T-cell (primary cell): ENCODE measurements at places on chromosomes 3 and 15.
A peak's percentile ranks its signal among the peaks of the same experiment; 100 is the strongest.

GRCh38 chr15:50358845-50359244 is 3.8 kb upstream of the GABPB1 start:
- H3K27me3 ChIP-seq: no peaks in the 10 kb centered on the region
- peaks cover 5% of the 10 kb centered on the region for H3K36me3 ChIP-seq
- DNase-seq: no peak
- H3K4me1 ChIP-seq: peaks cover 14% of the 10 kb centered on the region
- H3K27ac ChIP-seq: no peak overlapping the region

GRCh38 chr15:66237513-66238235 is 15.9 kb downstream of the MEGF11 start:
- no peak overlapping the region for H3K27ac ChIP-seq
- no peak for DNase-seq
- H3K4me3 ChIP-seq: no peak overlapping the region
- no peaks in the 10 kb centered on the region for H3K4me1 ChIP-seq

DNA sequence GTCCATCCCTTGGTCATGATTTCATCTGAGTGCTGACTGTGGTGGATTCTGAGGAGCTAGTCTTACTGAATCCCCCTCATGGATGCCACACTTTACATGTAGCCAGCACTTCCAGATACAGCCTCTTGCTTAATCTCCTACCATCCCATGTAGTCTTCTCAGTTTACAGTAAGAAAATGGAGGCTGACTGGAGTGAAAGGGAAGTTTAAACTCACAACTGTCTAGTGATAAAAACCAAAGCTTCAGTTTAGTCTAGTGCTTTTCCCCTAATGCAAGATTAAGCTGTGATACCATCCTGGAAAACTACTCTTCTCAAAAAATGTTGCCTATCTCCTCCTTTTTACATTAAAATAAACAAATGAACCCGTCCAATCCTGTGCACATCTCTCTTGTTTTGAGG is 146.8 kb upstream of the HES1 start:
- H3K27me3 ChIP-seq: peaks cover 8% of the 10 kb centered on the region
- no peak overlapping the region for H3K27ac ChIP-seq
- no peaks in the 10 kb centered on the region for H3K36me3 ChIP-seq
- peaks cover 2% of the 10 kb centered on the region for H3K4me1 ChIP-seq

DNA sequence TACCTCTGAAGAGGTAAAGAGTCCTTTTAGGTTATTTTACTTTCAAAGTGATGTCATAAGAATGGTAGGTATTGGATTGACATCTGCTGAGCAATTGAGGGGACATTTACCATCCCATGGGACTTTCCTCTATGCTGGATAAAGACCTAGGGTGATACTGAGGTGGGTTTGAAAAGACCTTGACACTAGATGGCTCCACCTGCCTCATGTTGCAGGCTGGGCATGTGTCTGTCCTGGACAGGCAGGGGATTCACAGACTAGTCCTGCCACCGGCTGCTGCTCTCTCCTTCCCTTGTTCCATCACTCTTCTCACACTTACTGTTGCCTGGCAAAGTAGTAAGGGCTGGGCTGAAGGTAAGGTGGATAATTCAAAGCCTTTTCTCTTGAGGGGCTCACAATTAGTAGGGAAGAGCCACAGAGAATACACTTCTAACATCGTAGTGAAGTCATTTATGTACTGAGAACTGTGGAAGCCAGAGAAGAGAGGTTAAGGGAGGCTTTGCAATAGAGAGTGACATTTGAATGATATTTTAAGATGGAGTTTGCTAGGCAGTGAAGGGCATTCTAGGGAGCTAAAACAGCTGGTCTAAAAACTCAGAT is 27.7 kb downstream of the TRAK1 start:
- no peak for DNase-seq
- H3K4me1 ChIP-seq: no peaks in the 10 kb centered on the region
- no peaks in the 10 kb centered on the region for H3K27me3 ChIP-seq

GRCh38 chr15:94793207-94793606 is 561.8 kb downstream of the MCTP2 start:
- no peaks in the 10 kb centered on the region for H3K4me1 ChIP-seq
- no peaks in the 10 kb centered on the region for H3K36me3 ChIP-seq
- no peaks in the 10 kb centered on the region for H3K27me3 ChIP-seq
- H3K27ac ChIP-seq: no peak overlapping the region

- H3K36me3 ChIP-seq: no peaks in the 10 kb centered on the region
- no peaks in the 10 kb centered on the region for H3K27me3 ChIP-seq
- DNase-seq: peak; percentile 21
These were observed 25.8 kb upstream of the RPL39L start for GRCh38 chr3:187165144-187165543.

- H3K27ac ChIP-seq: no peak overlapping the region
- no peaks in the 10 kb centered on the region for H3K27me3 ChIP-seq
- no peaks in the 10 kb centered on the region for H3K36me3 ChIP-seq
- no peak overlapping the region for H3K4me3 ChIP-seq
- no peak for DNase-seq
These were observed 9.2 kb downstream of the ALPK3 start for GRCh38 chr15:84826369-84826823.

DNA sequence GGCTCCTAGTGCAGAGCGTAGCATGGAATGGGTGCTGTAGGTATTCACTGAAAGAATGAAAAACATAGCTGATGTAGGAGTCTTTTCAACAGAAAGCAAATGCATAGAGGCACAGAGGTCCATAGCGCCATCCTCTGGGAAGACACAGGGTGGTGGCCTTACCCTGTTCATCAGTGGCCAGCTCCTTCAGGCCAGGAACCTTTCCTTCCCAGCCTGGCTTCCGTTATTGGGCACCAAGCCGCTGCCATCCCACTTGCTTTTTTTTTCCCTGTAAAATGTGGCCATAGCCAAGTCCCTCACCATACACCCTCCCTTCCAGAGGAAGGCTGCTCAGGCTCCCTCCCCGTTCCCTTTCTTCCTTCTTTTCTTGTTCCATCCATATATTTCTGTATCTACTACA is 118.1 kb downstream of the ZNF621 start:
- no peak overlapping the region for H3K4me3 ChIP-seq
- H3K27me3 ChIP-seq: peaks cover 3% of the 10 kb centered on the region
- H3K4me1 ChIP-seq: no peaks in the 10 kb centered on the region
- H3K36me3 ChIP-seq: no peaks in the 10 kb centered on the region

DNA sequence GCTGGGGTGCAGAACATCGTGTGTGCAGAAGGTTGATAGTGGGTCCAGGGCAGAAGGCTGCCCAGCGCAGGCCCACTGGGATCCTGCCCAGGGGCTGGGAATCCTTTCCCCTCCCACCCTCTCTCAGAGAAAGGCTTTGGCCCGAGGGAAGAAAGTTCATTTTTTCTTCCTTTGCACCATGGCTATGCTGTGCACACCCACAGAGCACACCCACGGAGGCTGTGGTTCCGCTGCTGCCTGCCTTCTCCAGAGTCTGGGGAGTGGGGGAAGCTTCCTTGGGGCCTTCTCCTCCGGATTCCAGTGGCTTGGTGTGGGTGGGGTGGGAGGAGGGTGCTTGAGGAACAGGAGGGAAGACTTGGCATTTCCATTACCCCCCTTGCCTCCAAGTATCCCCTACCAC is 7.0 kb upstream of the PRKCD start:
- H3K4me1 ChIP-seq: no peaks in the 10 kb centered on the region
- no peaks in the 10 kb centered on the region for H3K27me3 ChIP-seq
- no peak for DNase-seq

DNA sequence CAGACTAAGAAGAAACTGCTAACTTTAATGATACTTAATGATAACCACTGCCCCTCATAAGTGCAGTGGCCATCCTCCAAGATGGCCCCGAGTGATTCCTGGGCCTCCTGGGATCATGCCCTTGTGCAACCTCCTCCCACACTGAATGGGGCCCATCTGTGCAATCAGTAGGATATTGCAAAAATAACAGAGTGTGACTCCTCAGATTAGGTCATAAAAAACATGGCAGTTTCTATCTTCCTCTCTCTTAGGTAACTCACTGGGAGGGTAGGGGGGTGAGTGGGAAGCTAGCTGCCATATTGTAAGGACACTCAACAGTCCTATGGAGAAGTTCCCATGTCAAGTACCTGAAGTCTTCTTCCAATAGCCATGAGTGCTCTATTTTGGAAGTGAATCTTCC is 173.0 kb downstream of the SHQ1 start:
- no peaks in the 10 kb centered on the region for H3K36me3 ChIP-seq
- no peaks in the 10 kb centered on the region for H3K4me1 ChIP-seq
- H3K4me3 ChIP-seq: no peak overlapping the region
- H3K27me3 ChIP-seq: peaks cover 7% of the 10 kb centered on the region
- DNase-seq: no peak
- H3K27ac ChIP-seq: no peak overlapping the region

DNA sequence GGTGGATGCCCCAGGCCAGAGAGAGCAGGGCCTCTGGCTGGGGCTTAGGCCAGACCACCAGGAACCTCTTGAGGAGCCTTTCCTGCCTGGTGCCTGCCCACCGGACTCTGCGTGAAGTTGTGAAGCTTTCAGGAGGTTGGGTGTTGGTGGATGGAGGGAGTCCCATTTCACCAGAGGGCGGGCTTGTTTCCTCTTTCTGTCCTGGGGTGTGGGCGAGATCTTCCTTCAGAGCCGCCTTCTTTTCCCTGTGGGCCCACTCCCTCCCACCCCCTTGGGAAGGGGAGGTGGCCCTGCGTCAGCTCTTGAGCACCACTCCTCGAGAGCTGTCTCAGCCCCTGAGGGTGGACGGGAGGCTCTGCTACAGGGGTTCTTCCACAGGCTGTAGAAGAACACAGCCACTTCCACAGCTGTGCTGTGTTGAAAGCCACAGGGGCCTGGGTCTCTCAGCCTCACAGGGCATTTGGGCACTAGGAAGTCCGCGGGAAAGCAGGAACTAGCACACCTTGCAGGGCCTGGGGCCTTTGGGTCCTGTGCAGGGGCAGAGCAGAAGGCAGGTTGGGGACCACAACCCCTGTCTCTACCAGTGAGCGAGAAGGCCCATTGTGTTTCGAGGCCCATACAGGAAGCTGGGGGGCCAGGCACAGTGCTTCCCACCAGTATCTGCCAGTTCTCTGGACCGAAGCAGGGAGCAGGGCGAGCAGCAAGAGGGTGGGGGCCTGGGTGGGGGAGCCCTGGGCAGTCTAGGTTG is 2.1 kb downstream of the AMIGO3 start:
- H3K27ac ChIP-seq: no peak overlapping the region
- H3K4me3 ChIP-seq: no peak overlapping the region
- H3K36me3 ChIP-seq: peaks cover 17% of the 10 kb centered on the region
- no peak for DNase-seq

DNA sequence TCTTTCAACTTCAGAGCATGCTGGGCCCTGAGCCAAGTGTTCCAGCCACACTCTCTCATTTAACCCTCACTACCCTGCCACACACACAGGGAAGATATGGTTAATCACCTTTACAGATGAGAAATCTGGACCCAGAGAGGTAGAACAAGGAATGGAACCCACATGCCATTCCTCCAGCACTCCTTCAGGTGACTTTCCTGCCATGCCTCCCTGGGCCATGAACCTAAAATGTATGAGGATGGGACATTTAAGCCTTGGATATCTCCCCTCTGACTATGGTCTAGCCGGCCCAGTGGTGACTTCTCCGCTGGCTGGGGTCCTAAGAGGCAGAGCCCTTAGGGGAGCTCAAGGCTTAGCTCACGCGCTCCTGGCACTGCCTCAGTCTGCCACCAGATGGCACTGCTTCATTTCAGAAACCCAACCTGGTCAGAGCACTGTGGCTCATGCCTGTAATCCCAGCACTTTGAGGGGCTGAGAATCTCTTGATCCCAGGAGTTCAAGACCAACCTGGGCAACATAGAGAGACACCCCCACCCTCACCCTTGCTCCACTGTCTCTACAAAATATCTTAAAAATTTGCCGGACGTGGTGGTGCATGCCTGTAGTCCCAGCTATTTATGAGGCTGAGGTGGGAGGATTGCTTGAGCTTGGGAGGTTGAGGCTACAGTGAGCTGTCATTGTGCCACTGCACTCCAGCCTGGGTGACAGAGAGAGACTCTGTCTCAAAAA is 2.2 kb upstream of the DCAF1 start:
- H3K4me1 ChIP-seq: peaks cover 3% of the 10 kb centered on the region
- H3K27ac ChIP-seq: no peak overlapping the region
- no peak overlapping the region for H3K4me3 ChIP-seq
- peak; percentile 72 for DNase-seq
- no peaks in the 10 kb centered on the region for H3K27me3 ChIP-seq

DNA sequence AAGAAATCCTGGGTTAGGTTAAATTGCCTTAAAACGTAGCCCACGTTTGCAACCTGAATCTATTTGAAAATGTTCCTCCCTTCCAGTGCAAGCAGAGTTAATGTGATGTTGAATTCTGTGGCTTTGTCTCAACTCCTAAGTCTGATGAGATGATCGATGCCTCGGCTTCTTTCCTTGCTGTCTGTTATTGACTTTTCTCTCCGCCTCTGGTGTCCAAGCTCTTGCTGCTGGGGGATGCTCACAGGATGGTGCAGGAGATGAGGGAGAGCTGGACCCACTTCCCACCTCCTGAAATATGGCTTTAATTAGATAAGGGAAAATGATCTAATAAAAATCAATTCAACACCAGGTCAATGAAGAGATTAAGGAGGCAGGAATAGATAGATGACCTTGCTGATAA is 407.9 kb upstream of the RGMA start:
- H3K4me1 ChIP-seq: no peaks in the 10 kb centered on the region
- no peak overlapping the region for H3K27ac ChIP-seq
- no peak for DNase-seq
- no peaks in the 10 kb centered on the region for H3K27me3 ChIP-seq
- no peaks in the 10 kb centered on the region for H3K36me3 ChIP-seq
- H3K4me3 ChIP-seq: no peak overlapping the region

DNA sequence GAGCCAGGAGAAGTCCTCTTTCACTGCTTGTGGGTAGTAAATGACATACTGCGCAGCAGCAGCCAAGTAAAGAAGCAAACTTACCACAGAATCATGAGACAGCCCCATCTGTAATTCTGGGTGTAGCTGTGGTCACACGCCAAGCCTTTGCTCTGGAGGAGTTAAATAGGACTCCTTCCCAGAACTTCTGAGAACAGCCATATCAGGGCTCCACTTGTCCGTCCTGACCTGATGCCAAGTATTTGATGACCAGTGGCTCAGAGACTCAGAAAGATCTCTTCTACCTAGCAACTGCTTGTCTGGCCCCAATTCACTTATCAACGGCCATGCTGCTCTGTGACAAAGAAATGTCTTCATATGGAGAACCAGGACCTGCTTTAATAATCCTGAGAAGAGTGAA is 20.6 kb upstream of the GOLIM4 start:
- no peaks in the 10 kb centered on the region for H3K27me3 ChIP-seq
- no peak overlapping the region for H3K27ac ChIP-seq
- H3K36me3 ChIP-seq: no peaks in the 10 kb centered on the region
- DNase-seq: no peak
- H3K4me3 ChIP-seq: no peak overlapping the region

GRCh38 chr3:107365051-107365450 is 12.2 kb upstream of the CCDC54 start:
- H3K4me3 ChIP-seq: no peak overlapping the region
- no peak for DNase-seq
- H3K36me3 ChIP-seq: no peaks in the 10 kb centered on the region
- no peaks in the 10 kb centered on the region for H3K4me1 ChIP-seq
